ENCODE measurements at places on chromosomes 2 and 18.

GRCh38 chr2:173059971-173060461, 15.6 kb upstream of the MAP3K20 start:
- DNase-seq, result no peak

DNA sequence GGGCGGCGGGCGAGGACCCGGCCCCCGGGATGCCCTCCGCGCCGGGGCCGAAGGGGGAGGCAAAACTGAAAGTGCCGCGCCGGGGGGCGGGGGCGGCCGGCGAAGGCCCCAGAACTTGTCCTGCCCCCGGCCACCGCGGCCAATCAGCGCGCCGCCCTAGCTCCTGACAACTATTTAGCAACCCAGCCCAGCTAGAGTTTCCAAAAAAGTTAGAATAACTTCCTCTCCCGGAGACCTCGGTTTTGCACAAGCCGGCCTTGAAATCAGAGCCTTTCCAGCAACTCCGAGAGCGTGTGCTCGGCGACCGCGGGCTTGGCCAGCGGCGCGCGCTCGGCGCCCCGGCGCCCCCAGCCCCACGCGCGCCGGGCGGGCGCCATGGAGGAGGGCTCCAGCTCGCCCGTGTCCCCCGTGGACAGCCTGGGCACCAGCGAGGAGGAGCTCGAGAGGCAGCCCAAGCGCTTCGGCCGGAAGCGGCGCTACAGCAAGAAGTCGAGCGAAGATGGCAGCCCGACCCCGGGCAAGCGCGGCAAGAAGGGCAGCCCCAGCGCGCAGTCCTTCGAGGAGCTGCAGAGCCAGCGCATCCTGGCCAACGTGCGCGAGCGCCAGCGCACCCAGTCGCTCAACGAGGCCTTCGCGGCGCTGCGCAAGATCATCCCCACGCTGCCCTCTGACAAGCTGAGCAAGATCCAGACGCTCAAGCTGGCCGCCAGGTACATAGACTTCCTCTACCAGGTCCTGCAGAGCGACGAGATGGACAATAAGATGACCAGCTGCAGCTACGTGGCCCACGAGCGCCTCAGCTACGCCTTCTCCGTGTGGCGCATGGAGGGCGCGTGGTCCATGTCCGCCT, at the start of gene TWIST2:
Gene TWIST2, plus strand, starts transcription at position 245 of the 850 bp plus-strand sequence. Its CDS starts 131 bp downstream, at position 376.
- no peak for DNase-seq

GRCh38 chr2:150465703-150466569, 21.5 kb downstream of the RND3 start:
- DNase-seq, result no peak

GRCh38 chr2:112884869-112885505, 26.0 kb upstream of the IL37 start:
- DNase-seq, result peak; percentile 65

DNA sequence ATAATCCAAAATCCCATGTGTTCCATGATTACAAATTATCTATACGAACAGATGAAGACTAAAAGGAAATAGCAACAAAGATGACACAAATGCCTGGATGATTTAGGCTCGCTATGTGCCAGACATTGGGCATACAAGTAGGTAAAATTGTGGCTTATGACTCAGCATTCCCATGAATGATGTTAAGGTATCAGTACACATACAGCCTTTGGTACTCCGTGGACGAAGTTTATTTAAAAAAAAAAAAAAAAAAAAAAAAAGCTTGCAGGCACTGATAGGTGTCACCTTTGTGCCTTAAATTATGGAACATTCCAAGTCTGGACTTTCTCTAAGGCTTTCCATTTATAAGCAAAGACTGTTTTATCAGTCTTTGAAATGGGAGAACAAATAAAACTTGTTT, 2.7 kb downstream of the CHAC2 start:
- no peak for DNase-seq

DNA sequence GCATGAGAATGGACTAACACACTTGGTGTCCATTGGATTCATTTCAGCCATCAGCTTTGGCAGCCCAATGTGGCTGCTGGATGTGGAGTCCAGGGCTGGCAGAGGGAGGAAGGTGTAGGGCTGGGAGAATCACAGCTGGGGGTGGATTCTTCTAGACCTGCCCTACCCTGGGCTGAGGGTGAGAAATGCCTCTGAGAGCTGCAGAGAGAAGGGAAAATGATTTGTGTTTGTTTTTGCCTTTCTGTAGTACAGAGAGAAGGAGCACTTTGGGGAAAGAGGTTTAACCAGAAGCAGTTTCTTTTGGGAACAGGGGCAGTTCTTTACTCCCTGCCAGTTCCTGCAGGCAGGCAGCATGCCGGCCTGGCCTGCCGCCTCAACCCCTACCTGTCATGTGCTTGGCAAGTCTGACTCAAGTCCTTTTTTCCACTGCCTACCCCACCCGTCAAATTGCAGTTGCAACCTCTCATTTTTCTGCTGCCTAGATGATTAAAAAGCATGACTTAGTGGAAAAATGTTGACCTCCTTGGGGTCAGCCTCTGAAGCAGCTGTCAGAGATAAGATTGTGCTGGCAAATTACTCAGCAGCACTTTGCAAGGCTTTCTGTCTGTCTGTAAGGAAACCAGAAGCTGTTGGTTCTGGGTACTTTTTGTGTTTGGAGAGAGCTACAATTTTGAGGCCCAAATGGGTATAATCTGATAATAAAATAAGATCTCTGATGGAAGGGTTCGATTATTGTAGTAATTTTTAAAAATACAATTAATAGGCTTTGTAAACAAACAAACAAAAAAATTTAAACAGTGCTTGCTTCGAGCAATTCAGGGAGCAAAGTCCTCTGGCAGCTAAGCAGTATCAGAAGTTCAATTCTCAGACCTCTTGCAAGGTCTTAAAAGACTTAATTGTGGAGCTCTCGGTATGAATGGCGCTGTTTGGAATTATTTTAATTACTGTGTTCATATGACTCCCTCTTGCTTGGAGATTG, 21.7 kb downstream of the LBH start:
- DNase-seq, result no peak

DNA sequence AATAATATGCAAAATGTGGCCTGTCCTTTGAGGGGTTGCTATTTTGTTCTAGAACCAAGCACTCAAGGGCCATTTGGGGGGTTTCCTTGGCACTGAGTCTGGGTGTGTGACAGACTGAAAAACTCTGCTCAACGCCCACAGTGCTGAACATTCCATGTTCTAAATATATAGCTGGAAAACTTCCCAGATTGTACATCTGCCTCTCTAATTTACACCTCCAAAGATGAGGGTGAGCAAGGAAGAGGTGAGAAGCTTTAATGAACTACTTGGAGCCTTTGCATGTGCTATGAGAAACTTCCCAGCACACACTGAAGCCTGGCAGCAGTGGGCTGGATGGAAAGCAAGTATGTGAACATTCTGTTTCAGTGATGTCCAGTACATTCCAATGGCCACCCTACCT, 296.7 kb upstream of the KCNH7 start:
- DNase-seq, result no peak

All from B cell (primary cell).